ENCODE measurements at places on chromosomes 7 and 10.
A peak's percentile ranks its signal among the peaks of the same experiment; 100 is the strongest.

DNA sequence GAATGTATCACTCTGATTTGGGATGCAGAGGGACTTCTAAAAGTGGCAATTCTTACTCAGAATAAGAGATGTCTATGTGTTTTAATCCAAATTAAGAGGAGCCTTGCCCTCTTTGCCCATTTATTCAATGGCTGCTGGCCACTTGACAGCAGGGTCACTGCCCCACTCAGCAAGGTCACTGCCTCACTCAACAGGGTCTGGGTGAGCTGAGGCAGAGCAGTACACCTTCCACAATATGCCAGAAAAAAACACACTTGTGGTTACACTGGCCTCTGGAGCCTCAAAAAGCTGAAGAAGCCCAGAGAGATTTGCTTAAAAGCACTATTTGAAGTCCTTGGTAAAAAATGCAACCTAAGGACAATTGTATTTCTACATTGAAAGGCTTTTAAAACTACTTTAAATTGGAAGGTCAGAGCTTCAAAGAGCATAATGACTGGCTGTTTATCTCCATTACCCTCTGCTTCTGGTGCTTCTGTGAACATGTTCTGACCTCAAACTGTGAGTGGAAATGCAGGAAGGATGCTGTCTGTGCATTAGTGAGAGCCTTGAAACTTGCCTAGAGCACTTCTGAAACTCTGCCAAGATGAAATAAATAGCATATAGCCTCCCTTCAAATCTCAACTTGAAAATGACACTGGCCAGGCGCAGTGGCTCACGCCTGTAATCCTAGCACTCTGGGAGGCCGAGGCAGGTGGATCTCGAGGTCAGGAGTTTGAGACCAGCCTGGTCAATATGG, 35.1 kb upstream of the WIPF3 start:
- H3K36me3 ChIP-seq, result no peaks in the 10 kb centered on the region
- no peak overlapping the region for H3K27ac ChIP-seq
- H3K4me3 ChIP-seq, result no peak overlapping the region
- no peak for DNase-seq
- no peaks in the 10 kb centered on the region for H3K27me3 ChIP-seq

GRCh38 chr10:122648599-122649428, 50.8 kb downstream of the C10orf120 start:
- no peak overlapping the region for H3K4me3 ChIP-seq
- DNase-seq, result peak; percentile 29
- H3K4me1 ChIP-seq, result no peaks in the 10 kb centered on the region
- H3K36me3 ChIP-seq, result no peaks in the 10 kb centered on the region
- peaks cover 9% of the 10 kb centered on the region for H3K27me3 ChIP-seq

- peaks cover 17% of the 10 kb centered on the region for H3K4me1 ChIP-seq
- peaks cover 40% of the 10 kb centered on the region for H3K27me3 ChIP-seq
- no peak overlapping the region for H3K27ac ChIP-seq
- H3K4me3 ChIP-seq, result no peak overlapping the region
- H3K36me3 ChIP-seq, result no peaks in the 10 kb centered on the region
- DNase-seq, result no peak
These were observed 1.7 kb downstream of the RHOBTB1 start for GRCh38 chr10:60942134-60942787.

GRCh38 chr7:141660259-141660658, 41.7 kb downstream of the DENND11 start:
- no peak overlapping the region for H3K27ac ChIP-seq
- no peak overlapping the region for H3K4me3 ChIP-seq
- no peaks in the 10 kb centered on the region for H3K4me1 ChIP-seq
- no peaks in the 10 kb centered on the region for H3K27me3 ChIP-seq

DNA sequence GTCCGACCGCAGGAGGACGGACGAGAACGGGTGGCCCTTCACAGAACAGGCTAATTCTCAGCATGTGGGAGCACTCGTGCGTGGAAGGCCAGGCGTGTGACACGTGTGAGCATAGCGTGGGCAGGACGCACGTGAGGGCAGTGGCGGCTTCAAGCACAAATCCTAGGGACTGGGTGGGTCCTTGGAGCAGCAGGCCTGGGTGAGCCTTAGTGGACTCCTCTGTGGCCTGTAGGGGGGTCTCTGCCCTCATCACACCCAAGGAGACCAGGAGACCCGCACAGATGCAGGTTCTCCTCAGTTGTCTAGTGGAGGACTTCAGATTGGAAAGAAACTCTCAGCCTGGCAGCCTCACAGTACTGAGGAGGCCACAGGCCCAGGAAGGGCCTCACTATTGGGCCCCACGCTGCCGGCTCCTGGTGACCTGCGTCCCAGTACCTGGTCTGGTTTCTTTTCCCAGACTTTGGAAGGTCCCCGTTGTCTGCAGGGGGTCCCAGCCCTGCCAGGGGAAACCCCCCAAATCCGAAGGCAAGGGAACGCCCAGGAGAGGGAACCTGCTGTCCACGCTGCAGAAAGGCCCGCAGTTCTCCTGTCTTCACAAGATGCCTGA, 49.1 kb upstream of the FAM20C start:
- H3K4me3 ChIP-seq, result no peak overlapping the region
- no peak overlapping the region for H3K27ac ChIP-seq
- no peaks in the 10 kb centered on the region for H3K36me3 ChIP-seq

DNA sequence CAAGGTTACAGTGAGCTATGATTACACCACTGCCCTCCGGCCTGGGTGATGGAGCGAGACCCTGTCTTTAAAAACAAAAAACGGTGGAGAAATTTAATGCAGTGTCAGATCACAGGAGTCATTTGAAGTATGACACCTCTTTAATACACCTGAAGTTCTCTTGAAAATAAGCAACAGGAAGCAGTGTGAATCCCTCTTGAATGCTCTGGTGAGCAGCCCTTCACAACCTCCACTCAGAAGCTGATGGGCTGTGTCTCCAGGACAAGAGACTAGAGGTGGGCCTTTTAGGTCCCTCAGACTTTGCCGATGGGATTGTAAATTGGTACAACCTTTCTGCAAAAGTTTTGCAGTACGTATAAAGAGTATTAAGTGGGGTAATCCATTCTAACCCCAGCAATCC, 50.1 kb downstream of the CYP26A1 start:
- H3K27me3 ChIP-seq, result no peaks in the 10 kb centered on the region
- H3K4me3 ChIP-seq, result no peak overlapping the region
- peaks cover 22% of the 10 kb centered on the region for H3K4me1 ChIP-seq
- no peak overlapping the region for H3K27ac ChIP-seq
- H3K36me3 ChIP-seq, result no peaks in the 10 kb centered on the region
- no peak for DNase-seq

GRCh38 chr7:80842022-80842790, 76.6 kb downstream of the SEMA3C start:
- H3K27me3 ChIP-seq, result no peaks in the 10 kb centered on the region
- no peaks in the 10 kb centered on the region for H3K4me1 ChIP-seq
- H3K36me3 ChIP-seq, result no peaks in the 10 kb centered on the region
- no peak overlapping the region for H3K27ac ChIP-seq

GRCh38 chr10:28797904-28798371, 120.6 kb downstream of the BAMBI start:
- H3K27me3 ChIP-seq, result no peaks in the 10 kb centered on the region
- no peak overlapping the region for H3K4me3 ChIP-seq
- no peaks in the 10 kb centered on the region for H3K36me3 ChIP-seq
- DNase-seq, result no peak

GRCh38 chr7:4460597-4460996, 221.5 kb upstream of the FOXK1 start:
- no peaks in the 10 kb centered on the region for H3K36me3 ChIP-seq
- H3K4me3 ChIP-seq, result no peak overlapping the region
- H3K27ac ChIP-seq, result no peak overlapping the region
- H3K4me1 ChIP-seq, result no peaks in the 10 kb centered on the region
- H3K27me3 ChIP-seq, result no peaks in the 10 kb centered on the region

All from CD4-positive, alpha-beta T cell (primary cell).